Upper lobe of left lung (tissue), 6 donors: ENCODE measurements at places on chromosomes 7 and 10. TPM values are rescaled to one million over a fixed set of nuclear protein-coding genes. Genes with fewer than 3 reads are reported as not detected.

DNA sequence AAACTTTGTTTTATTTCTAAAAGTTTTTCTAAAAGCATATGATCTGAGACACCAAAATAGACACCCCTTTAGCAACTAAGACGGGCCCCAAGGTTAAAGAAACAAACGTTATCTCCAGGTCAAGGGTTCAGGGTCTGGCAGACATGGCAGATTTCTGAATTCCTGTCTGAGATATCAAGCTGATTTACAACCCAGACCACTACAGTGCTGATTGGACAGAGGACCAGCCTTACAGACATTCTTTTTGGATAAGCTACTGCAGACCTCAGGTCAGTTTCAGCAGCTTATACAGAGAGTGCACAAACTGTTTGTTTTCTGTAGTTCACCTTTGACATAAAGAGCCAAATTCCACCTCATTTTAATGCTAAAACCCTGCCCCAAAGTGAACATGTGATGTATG lies 34.8 kb downstream of the SVOPL start:
- no peaks in the 10 kb centered on the region for H3K4me1 ChIP-seq
- no peak overlapping the region for H3K4me3 ChIP-seq
- H3K27me3 ChIP-seq = no peaks in the 10 kb centered on the region

The LRRD1 gene
- 0.20 TPM for total RNA-seq

GRCh38 chr10:92052741-92053140 lies 129.2 kb downstream of the BTAF1 start:
- no peaks in the 10 kb centered on the region for H3K27me3 ChIP-seq
- H3K4me3 ChIP-seq = no peak overlapping the region
- no peak for DNase-seq
- no peak overlapping the region for H3K27ac ChIP-seq
- H3K4me1 ChIP-seq = no peaks in the 10 kb centered on the region

GRCh38 chr7:11552676-11553296 lies 279.2 kb downstream of the THSD7A start:
- no peaks in the 10 kb centered on the region for H3K4me1 ChIP-seq
- H3K27ac ChIP-seq = no peak overlapping the region
- H3K27me3 ChIP-seq = no peaks in the 10 kb centered on the region
- no peak for DNase-seq

- no peak overlapping the region for H3K27ac ChIP-seq
- no peaks in the 10 kb centered on the region for H3K36me3 ChIP-seq
- no peak overlapping the region for H3K4me3 ChIP-seq
- DNase-seq = no peak
- H3K27me3 ChIP-seq = no peaks in the 10 kb centered on the region
Observed at GRCh38 chr10:3975016-3975415, 190.0 kb upstream of the KLF6 start.

- DNase-seq = no peak
- no peaks in the 10 kb centered on the region for H3K27me3 ChIP-seq
- H3K36me3 ChIP-seq = no peaks in the 10 kb centered on the region
- H3K4me3 ChIP-seq = no peak overlapping the region
Observed at GRCh38 chr7:45677311-45677900, 103.2 kb downstream of the ADCY1 start.

DNA sequence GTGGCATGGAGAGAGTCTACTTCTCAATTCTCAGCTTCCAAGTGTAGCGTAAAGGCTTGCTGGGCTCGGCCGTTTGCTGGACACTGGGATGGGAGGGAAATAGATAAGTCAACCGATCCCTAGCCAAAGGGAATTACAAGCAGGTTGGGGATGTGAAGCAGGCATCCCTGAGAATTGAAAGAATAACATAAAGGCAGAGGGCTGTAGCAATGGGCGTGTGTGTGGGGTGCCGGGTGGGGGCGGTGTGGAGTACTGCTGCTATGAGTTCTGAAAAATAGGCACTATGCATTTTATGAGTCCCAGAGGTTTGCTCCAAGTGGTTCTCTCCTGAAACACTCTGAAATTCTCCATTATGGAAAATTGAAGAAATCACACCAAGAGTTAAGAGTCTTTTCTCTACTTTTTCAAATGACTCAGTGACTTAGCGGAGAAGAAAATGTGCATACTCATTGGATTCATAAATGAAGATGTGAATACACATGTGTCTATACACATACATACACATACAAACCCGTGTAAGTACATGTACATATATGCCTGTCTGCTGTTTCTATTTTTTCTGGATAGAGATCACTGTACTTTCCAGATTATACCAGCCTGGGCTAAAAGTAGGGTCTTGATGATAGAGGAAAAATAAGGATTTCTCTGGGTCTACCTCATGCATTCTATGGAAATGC lies 65.4 kb downstream of the ADRA2A start:
- H3K27me3 ChIP-seq = no peaks in the 10 kb centered on the region
- DNase-seq = peak; percentile 13
- H3K4me1 ChIP-seq = no peaks in the 10 kb centered on the region
- no peak overlapping the region for H3K27ac ChIP-seq

The GJC3 gene
- 0.24 TPM for total RNA-seq

DNA sequence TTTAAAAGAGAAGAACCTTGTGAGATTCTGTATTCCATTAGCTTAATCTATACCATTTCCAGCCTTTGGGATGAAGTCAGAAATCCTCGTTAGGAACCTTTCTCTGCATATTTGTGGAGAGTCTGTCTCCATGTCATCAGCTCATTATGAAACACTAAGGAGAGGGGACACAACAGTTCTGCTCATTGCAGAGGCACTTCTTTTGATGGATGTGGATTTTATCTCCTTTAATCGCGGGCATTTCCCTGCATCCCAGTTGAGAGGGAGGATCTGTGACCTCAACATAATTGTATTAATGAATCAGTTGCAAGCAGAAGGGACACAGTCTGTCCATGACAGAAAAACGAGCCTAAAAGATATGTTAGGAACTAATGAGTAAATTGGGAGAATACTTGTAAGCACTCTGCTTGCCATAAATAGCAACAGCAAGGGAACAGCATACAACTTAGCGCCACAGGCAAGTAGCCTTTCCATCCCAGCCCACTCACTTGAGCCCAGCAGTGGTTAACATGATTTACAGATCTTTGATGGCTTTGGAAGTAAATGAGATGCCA lies 37.9 kb downstream of the SORCS1 start:
- DNase-seq = no peak
- H3K36me3 ChIP-seq = no peaks in the 10 kb centered on the region
- H3K27me3 ChIP-seq = no peaks in the 10 kb centered on the region
- H3K4me3 ChIP-seq = no peak overlapping the region

- no peak overlapping the region for H3K27ac ChIP-seq
- H3K4me1 ChIP-seq = peaks cover 20% of the 10 kb centered on the region
- H3K36me3 ChIP-seq = no peaks in the 10 kb centered on the region
Observed at GRCh38 chr10:75654171-75654771, 222.8 kb downstream of the LRMDA start.

The PRPS1L1 gene
- total RNA-seq = not detected

- no peak for DNase-seq
- H3K4me1 ChIP-seq = no peaks in the 10 kb centered on the region
- H3K36me3 ChIP-seq = no peaks in the 10 kb centered on the region
- no peak overlapping the region for H3K27ac ChIP-seq
Observed at GRCh38 chr7:19209166-19209696, 64.0 kb upstream of the FERD3L start.

The LRGUK gene
- 0.31 TPM for total RNA-seq
